ENCODE measurements at places on chromosomes 1 and 21.

DNA sequence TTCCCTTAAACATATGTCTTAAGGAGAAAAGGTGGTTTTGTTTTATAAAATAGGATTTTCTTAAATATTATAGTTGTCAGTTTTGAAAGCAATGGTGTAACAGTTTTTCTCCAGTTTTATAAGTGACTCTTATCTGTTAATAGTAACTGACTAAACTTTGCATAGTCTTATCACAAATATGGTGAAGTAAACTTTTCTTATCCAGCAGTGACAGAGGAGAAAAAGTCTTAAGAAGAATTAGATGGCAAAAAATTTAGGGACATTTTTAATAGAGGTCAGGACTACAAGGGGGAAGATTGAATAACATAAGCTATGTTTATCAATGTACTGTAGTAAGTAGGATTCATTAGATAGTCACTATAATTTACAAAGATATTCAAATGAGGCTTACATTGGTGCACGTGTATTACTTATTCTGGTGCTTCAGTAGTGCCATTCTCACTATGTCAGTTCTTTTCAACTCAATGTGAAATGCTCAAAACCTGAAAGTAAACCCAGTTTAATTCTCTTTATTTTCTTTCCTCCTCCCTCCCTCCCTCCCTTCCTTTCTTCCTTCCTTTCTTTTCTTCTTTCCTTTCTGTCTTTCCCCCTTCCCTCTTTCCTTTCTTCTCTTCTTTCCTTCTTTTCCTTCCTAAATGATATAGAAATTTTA lies 26.1 kb downstream of the F3 start:
- no peak for DNase-seq

- DNase-seq: no peak
Observed at GRCh38 chr1:202254454-202255252, 61.1 kb downstream of the LGR6 start.

DNA sequence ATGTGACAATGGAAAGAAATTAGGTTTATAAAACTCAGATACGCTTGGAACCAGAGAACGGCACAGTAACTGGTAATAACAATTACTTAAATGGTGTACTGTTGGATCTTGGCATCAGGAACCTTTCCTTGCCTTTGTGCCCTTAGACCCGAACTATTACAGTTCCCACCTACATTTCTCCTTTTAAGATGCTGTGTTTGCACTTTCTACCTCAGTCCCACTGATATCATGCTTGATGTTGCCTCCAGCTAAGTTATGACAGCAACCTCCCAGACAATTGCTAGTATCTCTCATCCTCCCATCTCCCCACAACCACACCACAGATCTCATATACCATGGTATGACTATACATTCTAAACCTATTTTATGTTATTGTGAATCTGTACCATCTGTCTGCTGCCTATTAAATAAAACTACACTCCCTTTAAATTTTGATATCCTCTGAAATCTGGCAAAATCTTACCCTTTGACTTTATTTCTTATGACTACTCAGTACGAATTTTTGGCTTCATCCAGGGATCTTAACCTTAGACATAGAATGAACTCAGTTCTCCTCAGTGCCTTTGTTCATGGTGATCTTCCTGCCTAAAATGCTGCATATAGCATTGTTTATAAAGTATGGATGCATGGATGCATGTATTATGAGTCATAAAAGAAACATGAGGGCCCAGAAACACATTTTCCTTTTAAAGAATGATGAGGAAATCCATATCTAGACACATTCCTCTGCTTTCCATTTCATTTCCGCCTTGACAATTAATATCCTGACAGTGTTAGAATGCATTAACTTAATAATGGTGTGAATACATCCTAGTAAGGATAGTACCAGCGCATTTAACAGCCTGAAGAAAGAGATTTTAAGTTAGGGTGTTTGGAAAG lies 64.1 kb downstream of the LRRC8D start:
- no peak for DNase-seq

GRCh38 chr1:91816031-91816430 lies 69.9 kb downstream of the TGFBR3 start:
- DNase-seq: no peak

DNA sequence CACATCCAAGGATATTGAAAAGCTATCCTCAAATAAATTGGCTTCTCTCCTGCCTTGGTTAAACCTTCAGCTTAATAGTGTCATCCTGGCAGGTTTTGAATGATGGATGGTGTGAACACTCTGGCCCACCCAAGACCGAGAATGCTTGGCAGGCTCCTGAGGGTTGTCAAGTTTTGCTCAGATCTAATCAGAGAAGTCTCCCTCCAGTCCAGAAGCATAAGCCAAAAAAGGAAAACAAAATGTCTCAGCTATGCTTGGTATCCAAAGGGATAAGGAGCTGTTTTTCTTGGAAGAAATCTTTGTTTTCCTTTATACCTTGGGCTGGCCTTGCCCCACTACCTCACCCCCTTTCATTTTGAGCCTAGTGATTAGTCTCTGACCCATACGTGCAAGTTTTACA lies 172.7 kb downstream of the CRB1 start:
- DNase-seq: no peak

- no peak for DNase-seq
Observed at GRCh38 chr1:205360891-205361290, 4.2 kb upstream of the KLHDC8A start.

DNA sequence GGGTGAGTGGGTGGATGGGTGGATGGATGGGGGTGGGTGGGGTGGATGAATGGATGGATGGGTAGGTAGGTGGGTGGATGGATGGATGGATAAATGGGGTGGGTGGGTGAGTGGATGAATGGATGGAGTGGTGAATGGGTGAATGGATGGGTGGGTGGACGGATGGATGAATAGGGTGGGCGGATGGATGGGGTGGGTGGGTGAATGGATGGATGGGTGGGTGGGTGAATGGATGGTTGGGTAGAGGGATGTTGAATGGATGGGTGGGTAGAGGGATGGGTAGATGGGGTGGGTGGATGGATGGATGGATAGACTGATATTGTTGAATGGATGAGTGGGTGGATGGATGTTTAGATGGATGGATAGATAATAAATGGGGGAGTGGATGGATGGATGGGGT lies 26.9 kb upstream of the CCDC27 start:
- no peak for DNase-seq

DNA sequence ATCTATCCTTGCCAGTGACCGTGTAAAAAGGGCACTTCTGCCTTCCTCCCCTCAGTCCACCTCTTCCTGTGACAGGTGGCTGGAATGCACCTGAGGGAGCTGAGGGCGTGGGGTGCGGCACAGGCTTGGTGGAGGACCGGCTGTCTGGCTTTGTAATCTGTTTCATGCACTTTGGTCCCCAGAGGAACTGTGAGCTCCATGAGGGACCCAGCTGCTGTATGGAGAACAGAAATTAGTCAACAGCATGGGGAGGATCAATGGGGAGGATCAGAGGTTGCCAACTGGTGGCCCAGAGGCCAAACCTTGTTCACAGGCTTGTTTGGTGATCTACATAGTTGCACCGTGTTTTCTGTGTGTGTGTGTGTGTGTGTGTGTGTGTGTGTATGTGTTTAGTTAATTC lies 19.0 kb upstream of the LUZP1 start:
- no peak for DNase-seq

GRCh38 chr21:45411810-45412206 lies 6.8 kb downstream of the COL18A1 start:
- no peak for DNase-seq

DNA sequence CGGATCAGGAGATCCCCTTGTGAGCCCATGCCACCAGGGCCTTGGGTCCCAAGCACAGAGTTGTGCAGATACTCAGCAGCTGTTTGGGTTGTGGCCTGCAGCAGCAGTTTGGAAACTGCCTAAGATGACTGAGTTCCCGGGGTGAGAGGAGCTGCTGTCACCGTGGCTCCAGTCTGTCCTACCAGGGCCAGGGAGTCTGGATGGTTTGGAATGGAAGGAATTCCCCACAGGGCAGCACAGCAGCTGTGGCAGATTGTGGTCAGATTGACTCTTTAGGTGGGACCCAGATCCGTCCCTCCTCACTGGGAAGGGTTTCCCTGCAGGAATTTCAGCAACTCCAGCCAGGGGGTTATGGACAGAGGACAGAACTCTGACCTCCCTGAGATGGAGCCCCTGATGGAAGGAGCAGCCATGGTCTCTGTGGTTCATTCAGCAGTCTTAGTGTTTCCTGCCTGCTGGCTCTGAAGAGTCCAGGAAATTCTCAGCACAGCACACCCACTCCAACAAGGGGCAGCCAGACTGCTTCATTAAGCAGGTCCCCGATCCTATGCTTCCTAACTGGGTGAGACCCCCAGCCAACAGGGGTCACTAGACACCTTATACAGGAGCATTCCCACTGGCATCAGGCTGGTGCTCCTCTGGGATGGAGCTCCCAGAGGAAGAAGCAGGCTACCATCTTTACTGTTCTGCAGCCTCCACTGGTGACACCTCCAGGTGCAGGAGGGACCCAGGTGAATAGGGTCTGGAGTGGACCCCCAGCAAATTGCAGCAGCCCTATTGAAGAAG lies 51.5 kb upstream of the TNFSF4 start:
- no peak for DNase-seq

DNA sequence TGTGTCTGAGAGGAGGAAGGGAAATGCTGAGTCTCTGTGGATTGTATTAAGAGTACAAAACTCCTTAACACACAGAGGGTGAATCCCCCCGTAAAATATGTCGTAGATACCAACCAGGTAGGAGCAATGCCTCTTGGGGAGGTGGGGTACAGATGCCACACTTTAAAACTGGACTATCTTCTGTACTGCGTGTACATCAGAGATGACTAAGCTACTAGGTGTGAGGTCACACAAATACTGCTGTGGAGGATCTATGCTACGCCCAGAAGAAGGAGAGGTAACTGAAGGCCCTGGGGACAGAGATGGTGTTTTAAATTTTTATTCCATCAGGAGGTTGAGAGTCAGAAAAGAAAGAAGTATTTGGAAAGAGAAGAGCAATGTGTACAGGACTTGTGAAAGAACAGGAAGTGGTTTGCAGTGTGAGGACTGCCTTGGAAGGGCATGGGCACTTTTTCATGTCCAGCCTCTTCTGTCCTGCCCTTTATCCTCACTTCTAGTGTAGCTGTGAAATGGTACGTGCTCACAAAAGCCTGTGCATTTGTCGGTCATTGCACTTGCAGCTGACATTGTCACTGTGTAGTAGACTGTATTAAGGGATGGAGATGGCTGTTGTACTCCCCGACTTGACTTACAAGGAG lies 287.8 kb upstream of the CHRM3 start:
- DNase-seq: no peak

GRCh38 chr1:47830021-47830420 lies 167.2 kb downstream of the TRABD2B start:
- no peak for DNase-seq

DNA sequence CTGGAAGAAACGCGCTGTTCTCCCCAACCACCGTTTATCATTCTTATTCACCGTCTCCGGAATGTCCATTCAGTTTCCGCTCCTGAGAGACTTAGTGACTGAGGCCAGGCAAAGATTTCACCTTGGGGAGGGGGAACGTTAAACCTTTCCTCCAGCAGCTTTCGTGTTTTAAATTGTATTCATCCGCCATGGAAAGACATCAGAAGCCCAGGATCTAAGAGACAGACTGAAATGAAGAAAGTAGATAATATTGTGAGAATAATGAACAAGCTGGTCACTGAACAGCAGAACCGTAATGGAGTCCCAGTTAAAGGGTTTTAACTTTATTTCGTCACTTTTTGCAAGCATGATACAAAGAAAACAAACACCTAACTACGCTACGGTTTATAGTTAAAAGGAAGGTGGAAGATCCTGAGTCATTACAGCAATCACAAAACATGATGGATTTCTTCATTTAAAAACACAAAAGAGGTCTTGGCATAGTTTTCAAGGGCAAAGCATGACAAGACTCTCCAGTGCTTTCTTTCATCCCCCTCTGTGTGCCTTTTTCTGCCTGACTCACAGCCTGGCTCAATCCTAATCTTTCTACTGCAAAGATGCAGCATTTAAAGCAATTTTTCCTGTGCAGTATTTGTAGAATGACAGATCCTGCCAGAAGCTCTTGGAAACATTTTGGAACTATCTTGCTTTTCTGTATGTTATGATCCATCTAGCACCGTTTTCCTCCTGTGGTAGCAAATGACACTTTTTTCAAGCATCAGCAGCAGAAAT lies 722 bp upstream of the SLC19A2 start:
- no peak for DNase-seq

- DNase-seq: no peak
Observed at GRCh38 chr1:36349839-36350238, 26.4 kb upstream of the EVA1B start.

DNA sequence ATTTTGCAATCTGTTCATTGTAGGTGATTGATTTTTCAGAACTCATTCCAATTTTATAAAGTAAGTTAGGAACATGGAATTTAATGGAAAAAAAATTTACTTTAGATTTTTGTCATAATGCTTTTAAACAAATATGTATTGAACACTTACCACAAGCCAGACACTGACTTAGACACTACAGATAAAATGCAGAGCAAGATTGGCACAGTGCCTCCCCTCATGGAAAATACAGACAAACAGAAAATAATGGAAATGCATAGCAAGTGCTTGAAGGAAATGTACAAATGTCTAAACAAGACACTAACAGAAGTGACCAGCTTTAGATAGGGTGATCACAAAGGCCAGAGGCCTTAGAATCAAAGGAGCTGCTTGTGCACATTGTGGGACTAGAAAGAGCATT lies 260.5 kb upstream of the ADGRL2 start:
- DNase-seq: no peak

DNA sequence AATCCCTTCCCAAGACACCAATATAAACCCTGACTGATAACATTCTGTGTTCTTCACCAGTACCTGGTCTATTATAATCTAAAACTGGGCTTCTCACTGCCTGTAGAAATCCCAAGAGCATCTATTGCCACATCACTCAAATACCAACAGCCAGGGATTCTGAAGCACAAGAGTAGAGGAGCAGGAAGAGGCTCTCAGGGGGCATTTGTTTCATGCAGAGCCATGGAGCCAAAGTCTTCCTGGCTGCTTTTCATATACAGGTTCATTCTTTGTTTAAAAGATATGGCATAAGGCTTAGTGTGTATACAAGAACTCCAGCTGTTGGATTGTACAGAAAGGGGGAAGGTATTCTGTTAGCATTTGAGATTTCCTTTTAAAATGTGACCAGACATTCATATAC lies 38.2 kb upstream of the USH2A start:
- no peak for DNase-seq

GRCh38 chr1:219478811-219479210 lies 134.1 kb downstream of the ZC3H11B start:
- no peak for DNase-seq

- no peak for DNase-seq
Observed at GRCh38 chr1:167238713-167239112, 18.0 kb downstream of the POU2F1 start.

GRCh38 chr21:44784810-44785209 lies 16.8 kb downstream of the UBE2G2 start:
- DNase-seq: no peak

DNA sequence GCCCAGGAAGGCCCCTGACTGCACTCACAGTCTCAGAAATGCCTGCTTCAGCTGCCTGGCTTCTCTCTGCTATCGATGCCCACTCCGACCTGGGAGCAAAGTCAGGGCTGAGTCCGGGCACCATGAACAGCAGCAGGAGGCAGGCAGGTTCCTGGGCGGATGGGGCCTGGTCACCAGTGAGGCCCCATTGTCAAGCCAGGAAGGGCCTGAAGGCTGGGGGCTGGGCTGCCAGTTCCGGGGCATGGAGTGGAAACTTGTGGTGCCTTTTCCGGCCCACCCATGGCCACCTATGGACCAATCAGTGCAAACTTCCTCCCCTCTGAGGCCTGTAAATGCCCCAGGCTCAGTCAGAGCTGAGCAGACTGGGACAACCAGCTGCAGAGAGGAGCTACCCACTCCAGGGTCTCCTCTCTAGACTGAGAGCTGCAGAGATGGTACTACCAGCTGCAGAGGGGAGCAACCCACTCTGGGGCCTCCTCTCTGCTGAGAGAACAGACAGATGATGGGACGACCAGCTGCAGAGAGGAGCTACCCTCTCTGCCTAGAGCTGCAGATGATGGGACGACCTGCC lies 286.5 kb downstream of the SMYD3 start:
- DNase-seq: no peak

Data from stimulated activated CD4-positive, alpha-beta T cell treated with anti-CD3 and anti-CD28 coated beads, Interleukin-4, amount 100 ng/mL, for 4 hours (primary cell).